ENCODE measurements at places on chromosomes 11 and 22.

- DNase-seq, result no peak
Measured at GRCh38 chr22:33260498-33260897, 202.3 kb upstream of the SYN3 start.

DNA sequence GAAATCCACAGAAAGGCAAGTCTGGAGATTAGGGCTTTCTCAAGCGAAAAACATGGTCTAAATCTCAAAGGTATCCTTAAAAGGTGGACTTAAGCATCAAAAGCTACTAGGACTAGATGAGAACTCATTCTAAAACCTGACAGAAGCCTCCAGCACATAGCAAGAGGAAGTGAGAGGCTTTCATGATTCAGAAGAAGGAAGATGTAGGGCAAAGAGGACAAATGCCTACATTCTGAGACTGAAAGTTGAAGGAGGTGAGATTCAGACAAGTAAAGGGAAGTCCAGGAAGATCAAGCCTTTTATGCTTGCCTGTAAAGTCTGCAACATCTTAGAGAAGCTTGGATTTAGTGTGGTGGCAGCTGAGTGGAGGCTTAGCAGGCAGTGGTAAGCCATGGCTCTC, 98.9 kb downstream of the PGR start:
- no peak for DNase-seq

GRCh38 chr22:40041366-40042137, 46.8 kb downstream of the FAM83F start:
- no peak for DNase-seq

- DNase-seq, result no peak
Measured at GRCh38 chr22:46910624-46911023, 148.2 kb downstream of the TBC1D22A start.

DNA sequence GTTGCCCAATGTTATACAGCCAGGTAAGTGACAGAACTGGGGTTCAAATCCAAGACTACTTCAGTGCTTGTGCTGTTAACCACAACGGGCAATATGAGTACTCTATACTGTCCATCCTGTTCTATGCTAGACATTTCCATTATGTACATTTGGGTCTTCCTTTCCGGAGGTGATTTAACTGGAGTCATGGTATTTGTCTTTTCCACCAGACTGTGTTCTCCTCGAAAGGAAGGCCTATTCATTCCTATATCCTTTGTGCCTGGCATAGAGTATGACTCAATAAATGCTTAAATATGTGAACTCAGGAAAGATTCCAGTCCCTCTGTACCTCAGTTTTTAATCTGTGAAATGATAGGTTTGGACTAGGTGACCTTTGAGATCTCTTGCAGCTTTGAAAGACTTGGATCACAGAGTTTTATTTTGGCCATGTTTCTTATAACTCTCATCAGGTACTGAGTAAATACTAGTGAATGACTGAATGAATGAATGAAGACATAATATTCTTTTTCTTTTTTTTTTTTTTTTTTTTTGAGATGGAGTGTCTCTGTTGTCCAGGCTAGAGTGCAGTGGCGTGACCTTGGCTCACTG, 6.6 kb downstream of the RNF121 start:
- no peak for DNase-seq

DNA sequence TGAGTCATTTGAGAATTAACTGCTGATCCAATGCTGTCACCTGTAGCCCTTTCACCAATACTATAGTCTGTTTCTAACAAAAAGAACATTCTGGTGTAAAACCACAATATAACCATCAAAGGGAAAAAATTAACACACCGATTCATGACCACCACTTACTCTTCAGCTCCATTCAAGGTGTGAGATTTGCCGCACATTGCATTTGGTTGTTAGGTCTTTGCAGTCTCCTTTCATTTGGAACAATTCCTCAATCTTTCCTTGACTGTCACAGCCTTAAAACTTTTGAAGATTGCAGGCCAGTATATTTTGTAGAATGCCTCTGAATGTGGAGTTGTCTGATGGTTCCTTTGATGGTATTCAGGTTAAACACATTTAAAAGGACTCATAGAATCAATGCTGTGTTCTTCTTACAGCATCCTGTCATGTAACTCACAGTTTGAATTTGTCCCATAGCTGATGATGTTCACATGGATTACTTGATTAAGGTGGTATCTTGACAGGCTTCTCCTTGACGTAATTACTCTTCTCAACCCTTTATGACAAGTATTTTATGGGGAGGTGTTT, 63.6 kb downstream of the TNRC6B start:
- DNase-seq, result no peak

DNA sequence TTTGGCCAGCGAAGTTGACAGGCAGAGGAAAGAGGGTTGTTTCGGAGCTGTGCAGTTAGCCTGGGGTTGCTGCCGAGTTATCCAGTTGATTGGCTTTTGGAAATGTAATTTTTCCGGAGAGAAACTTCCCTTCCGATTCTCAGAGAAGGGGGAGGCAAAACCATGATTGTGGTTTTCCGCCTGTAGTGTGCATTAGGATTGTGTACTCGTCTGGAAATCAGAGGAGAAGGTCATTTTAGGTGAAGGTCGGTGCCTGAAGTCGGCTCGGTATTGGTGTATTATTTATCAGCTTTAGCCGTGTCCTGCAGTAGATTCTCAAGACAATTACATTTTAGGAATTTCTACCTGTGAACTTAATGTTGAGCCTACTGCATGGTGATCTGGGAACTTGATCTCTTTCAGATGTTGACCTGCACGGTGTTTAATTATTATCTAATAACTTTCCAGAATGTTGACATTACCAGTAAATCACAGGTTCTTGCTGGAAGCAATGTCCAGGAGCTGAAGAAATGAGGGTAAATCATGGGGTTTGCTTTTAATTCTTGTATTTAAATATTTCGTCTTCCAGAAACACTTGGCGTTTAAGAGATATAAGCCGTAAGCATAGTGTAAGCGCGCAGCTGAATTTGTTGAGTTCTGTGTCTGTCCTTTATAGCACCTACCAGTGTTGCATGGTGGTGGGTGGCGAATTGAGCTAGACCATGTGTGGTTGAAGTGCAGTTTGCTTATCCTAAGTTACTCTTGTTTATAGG, 1.3 kb downstream of the ARHGEF12 start:
- no peak for DNase-seq

All from vagina (tissue), 2 donors.